ENCODE measurements at places on chromosomes 6 and 20.
A peak's percentile ranks its signal among the peaks of the same experiment; 100 is the strongest.

- no peak for DNase-seq
Observed at GRCh38 chr6:41470029-41470330, 76.2 kb upstream of the FOXP4 start.

- DNase-seq: peak; percentile 48
Observed at GRCh38 chr6:169723200-169723909, 945 bp downstream of the PHF10 start.

DNA sequence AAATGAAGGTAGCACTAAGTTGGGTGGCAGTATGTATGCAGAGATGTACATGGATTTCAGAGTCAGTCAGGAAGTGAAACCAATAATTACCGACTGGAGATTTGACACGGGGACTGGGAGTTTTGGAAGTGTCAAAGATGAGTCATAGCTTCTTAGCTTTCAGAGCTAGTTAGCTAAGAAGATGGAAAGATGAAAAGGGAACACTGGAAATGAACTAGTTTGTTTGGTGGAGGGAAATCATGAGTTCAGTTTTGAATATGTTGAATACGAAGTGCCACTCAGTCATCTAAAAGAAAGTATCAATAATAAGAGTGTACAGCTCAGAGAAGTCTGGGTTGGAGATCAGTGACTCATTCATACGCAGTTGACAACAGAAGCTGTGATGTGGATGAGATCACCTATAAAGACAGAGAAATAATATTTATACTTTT is 7.5 kb downstream of the ESF1 start:
- no peak for DNase-seq

- DNase-seq: no peak
Observed at GRCh38 chr6:32642720-32643106, 5.5 kb downstream of the HLA-DQA1 start.

- peak; percentile 22 for DNase-seq
Observed at GRCh38 chr6:151512481-151512880, 18.7 kb downstream of the CCDC170 start.

GRCh38 chr20:51688600-51689244 is 79.5 kb downstream of the ATP9A start:
- DNase-seq: no peak

DNA sequence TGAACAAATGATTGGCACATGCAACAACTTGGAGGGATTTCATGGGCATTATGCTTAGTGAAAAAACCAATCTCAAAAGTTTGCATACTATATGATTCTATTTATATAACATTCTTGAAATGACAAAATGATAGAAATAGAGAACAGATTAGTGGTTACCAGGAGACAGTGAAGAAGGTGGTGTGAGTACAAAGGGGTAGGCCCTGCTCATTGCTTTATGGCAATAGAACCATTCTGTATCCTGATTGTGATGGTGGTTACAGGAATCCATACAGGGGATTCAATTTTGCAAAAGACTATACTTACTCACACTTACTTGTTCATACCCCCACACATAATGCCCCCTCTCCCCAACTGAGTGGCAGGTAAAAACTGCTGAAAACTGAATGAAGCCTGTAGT is 30.2 kb upstream of the LAMA4 start:
- no peak for DNase-seq

GRCh38 chr6:139376017-139376330 is 1.5 kb upstream of the CITED2 start:
- peak; percentile 71 for DNase-seq

DNA sequence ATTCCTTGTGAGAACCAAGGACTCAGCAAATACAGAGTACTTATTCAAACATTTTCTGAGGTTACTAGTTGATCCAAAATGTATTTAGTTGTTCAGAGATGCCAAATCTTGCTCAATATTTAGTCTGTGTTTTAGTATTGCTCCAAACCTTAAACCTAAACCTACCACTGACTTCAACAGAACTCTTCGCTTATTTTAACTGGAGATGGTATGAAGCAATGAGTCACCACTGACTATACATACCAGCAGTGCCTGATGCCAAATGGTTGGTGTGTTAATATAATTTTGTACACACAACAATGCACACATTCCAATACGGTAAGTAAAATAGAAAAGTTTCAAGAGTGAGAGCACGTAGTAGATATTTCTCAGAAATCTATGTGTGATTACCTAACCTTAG is 1.9 kb upstream of the SPTLC3 start:
- DNase-seq: no peak

Data from Kasumi-1 (cell line).